Left lobe of liver (tissue), 2 donors: ENCODE measurements at places on chromosomes 5 and 9.

DNA sequence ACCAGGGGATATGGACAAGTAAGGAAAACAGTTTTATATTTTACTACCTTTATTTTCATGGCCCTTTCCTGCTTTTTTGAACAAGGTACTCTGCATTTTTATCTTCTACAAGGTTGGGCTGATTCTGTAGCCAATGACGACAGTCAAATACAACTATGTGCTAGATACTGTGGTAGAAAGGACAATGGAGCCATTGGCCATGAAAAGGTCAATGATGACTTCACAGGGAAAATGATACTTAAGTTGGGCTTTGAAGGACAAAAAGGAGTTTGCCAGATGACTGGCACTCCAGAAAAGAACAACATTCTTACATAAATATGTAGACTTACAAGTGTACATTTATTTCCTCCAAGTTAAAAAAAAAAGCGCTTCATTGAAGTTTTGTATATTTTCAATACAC lies 663 bp downstream of the INSL6 start:
- no peak for DNase-seq

- DNase-seq, result no peak
Observed at GRCh38 chr5:116038817-116039216, 6.5 kb downstream of the ARL14EPL start.

DNA sequence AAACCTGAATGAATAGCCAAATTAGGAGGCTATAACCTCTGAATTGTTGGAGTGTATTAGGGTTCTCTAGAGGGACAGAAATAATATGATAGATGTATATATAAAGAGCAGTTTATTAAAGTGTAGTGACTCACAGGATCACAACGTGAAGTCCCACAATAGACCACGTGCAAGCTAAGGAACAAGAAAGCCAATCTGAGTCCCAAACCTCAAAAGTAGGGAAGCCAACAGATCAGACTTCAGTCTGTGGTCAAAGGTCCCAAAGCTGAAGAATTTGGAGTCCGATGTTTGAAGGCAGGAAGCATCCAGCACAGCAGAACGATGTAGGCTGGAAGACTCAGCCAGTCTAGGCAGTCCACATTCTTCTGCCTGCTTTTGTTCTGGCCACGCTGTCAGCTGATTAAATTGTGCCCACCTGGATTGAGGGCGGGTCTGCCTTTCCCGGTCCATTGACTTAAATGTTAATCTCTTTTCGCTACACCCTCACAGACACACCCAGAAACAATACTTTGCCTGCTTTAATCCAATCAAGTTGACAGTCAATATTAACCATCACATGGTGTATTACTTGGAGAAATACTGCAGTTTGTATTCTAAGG lies 550.6 kb downstream of the CDH10 start:
- DNase-seq, result no peak

DNA sequence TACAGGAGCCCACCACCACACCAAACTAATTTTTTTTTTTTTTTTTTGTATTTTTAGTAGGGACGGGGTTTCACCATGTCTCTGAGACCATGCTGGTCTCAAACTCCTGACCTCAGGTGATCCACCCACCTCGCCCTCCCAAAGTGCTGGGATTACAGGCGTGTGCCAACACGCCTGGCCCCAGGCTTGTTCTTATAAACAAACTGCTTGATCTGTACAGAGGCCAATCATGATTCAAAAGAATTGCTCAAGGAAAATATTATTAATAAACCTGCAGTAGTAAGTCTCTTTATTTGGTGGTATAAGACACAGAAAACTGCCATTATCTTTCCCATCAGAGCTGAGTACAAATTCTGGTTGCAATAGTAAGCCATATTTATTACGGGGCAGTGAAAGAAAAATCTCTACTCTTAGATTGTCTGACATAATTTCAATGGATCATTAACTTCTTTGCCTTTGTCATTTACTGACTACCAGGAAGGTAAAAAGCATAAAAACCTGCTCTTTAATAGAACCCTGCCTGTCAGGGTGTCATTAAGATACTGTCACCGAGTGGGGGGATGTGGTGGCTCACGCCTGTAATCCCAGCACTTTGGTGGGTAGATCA lies 33.3 kb downstream of the RASEF start:
- no peak for DNase-seq
